ENCODE measurements at places on chromosomes 3 and 15.

- no peak for DNase-seq
Observed at GRCh38 chr15:75231836-75232235, 26.3 kb upstream of the GOLGA6C start.

GRCh38 chr3:13407926-13408325 is 12.2 kb downstream of the NUP210 start:
- DNase-seq: no peak

DNA sequence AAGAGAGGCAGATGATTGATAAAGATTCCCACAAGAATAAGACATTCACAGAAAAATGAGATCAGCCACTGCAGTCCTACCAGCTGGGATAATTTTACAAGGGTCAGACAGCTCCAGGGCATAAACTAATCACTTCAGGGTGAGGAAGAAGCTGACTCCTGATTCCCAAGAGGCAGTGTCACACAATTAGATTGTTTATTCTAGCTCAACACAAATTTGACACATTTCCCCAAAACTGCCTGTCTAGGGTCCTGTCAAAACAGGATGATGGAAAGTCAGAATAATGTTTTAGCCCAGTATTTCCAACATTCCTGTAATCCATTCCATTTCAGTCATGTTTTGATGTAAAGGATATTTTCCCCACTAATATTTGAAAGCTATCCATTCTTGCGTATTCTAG is 110.8 kb downstream of the TNIK start:
- DNase-seq: no peak

DNA sequence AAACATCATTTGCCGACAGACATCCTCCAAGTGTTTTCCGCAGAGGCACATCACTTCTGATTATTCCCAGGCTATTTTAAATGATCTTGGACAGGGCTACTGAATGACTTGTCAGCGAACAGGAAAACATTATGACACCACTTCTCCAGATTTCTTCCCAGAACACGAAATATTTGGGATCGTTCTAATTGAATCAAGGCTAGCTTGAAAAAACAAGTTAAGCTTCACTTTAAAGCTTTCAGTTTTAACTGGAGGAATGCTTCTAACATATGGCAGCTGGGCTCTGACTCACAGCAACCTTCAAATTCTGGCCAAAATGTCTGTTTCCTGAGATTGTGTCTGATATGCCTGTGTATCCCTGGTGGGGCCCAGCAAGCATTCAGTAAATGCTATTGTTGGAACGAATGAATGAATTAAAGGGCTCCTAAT is 127.0 kb upstream of the ICE2 start:
- DNase-seq: no peak

GRCh38 chr3:47425383-47425778 is 44.6 kb downstream of the PTPN23 start:
- no peak for DNase-seq

- peak; percentile 66 for DNase-seq
Observed at GRCh38 chr3:189233225-189233858, 61.6 kb downstream of the TPRG1 start.

- no peak for DNase-seq
Observed at GRCh38 chr3:176909044-176909443, 288.2 kb downstream of the TBL1XR1 start.

DNA sequence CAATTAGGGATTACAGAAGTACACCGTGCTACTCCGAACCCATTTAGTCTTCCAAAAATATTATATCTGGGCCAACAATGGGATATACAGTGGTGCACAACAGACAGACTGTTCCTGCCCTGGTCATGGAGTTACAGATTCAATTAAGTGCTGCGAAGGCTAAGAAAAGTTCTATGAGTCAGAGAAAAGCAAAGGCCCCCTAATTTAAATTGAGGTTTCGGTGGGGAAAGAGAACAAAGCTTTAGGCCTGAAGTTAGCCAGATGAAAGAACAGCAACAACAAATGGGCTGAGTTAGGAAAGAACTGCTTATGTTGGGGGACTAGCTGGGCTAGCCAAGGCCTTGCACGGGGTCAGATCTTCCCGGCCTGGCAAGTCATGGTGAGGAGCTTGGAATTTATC is 131.8 kb downstream of the MDFIC2 start:
- DNase-seq: no peak

- DNase-seq: no peak
Observed at GRCh38 chr3:122913539-122914100, 113.9 kb downstream of the SEMA5B start.

- no peak for DNase-seq
Observed at GRCh38 chr3:162022911-162023310, 526.3 kb downstream of the OTOL1 start.

- DNase-seq: no peak
Observed at GRCh38 chr3:59540696-59541095, 490.9 kb upstream of the CFAP20DC start.

GRCh38 chr15:70852501-70853317 is 1.2 kb downstream of the LARP6 start:
- no peak for DNase-seq

- DNase-seq: no peak
Observed at GRCh38 chr3:192494174-192494573, 233.2 kb downstream of the FGF12 start.

DNA sequence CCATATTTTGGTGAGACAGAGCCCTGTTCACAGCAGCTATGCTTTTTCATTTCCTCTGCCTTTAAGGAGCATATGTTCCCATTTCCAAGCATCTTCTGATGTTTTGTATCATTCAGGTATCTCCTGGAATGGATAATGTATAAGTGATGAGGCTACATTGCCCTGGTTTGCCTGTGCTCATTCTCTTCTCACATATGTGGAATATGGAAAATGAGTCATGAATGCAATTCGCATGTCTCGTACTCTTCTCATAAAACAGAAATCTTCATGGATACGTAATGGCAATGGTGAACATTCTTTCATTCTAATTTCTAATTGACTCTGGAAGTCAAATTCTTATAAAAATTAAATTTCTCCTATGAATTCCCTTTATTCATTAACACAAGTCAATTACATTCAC is 143.1 kb downstream of the CDIN1 start:
- DNase-seq: no peak

DNA sequence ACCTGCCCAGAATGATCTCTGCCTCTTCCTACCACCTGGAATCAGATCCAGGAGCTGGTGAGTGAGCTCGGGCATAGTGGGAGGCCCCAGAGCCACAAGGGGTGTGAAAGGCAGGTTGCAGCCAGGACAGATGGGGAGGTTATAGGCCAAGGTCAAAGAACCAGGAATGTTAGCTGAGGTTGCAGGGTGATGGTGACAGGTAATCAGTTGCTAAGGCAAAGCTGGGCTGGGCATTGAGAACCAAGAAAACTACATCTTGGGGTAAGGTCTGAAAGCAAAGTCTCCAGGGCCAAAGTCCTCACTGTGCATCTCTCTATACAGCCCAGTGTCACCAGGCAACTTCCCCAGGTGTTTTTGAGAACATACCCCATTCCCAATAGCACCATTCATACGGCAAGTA is 38.4 kb upstream of the SLC6A11 start:
- DNase-seq: no peak

DNA sequence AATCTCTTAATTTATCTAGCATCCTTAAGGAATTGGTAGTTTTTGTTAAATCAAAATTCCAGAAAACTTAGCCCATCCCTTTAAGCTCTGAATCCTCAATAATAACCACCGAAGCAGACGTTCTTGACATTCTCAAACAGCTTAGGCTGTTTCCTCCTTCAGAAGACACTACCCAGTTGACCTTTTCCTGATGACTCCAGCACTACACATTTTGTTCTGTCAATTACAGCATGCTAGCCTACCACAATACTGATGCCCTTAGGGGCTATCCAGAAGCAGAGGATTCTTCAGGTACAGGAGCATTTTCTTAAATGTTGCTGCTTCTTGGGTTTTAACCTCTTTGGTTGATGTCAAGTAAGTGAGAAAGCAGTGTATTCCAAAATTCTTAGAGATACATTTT is 33.4 kb downstream of the ETV5 start:
- DNase-seq: no peak

DNA sequence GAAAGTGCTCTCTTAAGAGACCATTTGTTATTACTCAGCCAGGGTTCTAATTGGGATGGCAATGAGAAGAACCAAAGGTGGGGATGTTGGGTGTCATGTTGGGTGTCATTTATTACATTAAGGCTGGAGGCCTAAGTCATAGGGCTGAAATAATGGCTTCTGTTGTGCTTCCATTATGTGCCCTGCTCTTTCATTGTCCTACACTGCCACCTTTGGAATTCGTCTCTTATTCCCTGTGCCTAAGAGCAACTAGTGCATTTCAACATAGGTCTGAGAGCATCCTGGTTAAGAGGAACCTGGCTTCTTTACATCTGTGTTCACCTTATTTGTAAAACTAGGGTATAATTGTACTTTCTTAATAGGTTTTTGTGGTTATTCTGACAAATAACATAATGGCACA is 32.2 kb downstream of the RIOX2 start:
- no peak for DNase-seq

- peak; percentile 88 for DNase-seq
Observed at GRCh38 chr15:94230883-94231722, at the start of gene MCTP2. Gene MCTP2 (plus strand): TSS chr15:94231561. CDS start chr15:94298266, 66,705 bp downstream.

DNA sequence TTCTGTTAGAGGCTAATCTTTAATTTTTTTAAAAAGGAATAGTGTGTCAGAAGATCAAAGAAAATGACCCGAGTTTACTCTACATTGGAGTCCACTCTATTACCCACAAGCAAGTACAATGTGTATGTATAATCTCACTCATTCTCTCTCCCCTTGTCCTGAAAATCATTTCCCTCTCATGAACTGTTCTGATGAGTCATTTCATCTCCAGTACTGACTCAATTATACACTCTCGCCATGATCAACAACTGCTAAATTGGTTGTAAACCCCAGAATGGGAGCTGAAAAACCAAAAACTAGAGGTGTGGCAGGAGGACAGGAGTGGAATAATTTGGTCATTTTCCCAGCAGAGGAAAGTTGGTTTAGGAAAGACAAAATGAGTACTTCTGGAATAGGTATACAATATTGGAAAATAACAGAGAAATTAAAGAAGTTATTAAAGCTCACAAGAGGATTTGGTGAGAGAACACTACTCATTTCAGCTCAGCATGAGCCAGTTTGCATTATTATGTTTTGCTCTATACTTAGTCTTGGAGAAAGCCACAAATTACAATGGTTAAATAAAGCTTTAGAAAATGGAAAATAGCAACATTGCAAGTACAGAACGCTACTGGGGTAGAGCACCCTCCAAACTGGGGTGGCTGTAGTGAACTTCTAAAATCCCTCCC is 144.3 kb upstream of the PFN2 start:
- DNase-seq: no peak

GRCh38 chr3:107627962-107628542 is 105.3 kb downstream of the BBX start:
- DNase-seq: no peak

GRCh38 chr15:76963596-76963995 is 31.3 kb upstream of the PSTPIP1 start:
- DNase-seq: no peak

DNA sequence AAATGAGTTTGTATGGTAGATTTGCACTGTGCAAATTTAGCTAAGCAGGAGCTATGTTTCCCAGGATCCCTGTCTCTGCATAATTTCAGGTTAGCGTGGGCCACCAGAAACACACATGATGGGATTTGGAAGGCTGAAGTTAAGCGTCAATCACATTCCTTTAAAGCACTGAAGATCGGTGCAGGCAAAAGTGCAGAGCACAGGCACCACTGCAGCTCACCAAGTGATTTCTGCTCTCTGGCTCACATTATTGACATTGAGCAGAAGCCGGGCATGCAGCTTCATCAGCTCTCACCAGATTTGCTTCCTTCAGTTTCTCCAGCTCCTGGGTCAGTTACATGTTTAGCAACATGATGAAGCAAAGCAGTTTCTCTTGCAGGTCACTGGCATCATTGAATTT is 256.4 kb upstream of the TGFBR2 start:
- DNase-seq: no peak

DNA sequence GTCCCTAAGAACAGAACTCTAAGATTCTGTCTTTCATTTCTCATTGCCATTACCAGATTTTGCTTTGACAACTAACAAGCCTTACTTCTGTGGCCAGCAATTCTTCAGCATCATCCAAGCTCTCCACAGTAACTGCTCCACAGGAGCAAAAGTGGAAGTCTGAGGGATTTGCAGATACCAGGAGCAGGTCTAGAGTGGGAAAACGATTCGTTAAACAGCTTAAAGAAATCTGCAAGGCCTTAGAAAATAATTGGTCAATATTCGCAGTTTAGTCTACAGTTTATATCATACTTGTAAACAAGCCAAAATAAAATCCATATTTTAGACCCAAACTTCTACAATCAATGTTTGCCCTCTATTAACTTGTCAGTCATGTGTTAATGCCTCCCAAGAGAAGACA is 24.1 kb downstream of the MYH15 start:
- no peak for DNase-seq

DNA sequence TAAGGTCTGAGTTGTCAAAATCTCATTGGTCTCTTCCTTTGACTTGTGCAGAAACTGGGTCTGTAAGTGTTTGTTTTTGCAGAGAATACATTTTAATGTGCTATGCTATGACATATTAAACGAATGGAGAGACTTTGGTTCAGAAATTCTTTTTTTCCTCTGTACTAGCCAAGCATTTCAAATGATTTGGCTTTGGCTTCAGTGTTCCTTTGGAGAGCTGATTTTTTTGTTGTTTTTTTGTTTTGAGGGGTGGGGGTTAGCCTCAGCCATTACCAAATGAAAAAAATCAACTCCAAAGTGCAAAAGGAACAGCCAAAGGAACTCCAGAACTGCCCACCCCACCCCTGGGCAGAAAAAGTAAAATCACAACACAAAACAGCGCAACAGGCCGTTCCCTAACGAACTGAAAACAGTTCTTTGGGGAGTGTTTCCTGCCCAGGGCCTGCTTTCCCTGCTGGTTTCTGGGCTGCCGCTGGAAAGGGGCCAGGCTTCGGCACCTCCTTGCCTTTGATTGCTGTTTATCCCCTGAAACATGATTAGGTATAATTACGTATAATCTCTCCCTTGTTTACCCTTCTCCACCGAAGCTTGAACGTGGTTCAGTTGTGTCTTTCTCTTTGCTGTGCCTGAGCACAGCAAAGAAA is 57.6 kb upstream of the NEO1 start:
- no peak for DNase-seq

DNA sequence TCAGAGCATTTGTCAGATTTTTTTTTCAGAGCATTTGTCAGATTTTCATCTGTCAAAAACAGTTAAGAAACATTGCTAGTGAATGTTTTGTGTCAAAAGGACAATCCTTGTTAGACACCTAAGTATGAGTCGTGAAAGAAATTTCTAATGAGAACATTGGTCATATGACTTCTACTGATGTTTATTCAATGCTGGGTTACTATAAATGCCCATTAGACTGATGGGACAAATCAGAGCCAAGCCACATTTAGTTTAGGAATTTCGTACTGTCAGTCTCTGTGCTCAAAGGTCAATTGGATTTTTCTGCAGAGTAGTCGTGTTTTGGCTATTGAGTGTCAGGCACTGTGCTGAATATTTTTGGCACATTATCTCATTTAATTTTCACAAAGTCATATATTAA is 31.6 kb downstream of the TSC22D2 start:
- DNase-seq: no peak

- DNase-seq: no peak
Observed at GRCh38 chr3:89474333-89475130, 367.1 kb downstream of the EPHA3 start.

GRCh38 chr15:25763331-25763751 is 99.8 kb downstream of the ATP10A start:
- DNase-seq: peak; percentile 45
